ENCODE measurements at places on chromosomes 2 and 18.

DNA sequence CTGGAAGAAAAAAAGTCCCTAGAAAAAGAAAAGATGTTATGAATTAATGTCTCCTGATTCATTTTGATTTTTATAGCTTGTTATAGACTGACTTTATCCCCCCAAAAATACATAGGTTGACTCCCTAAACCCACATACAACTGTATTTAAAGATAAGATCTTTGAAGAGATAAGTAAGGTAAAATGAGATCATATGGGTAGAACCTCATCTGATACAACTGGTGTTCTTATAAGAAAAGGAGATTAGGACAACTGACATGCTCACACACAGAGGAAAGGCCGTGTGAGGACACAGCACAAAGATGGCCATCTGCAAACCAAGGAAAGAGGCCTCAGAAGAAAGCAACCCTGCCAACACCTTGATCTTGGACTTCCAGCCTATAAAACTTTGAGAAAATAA, 117.5 kb downstream of the CD226 start:
- DNase-seq = no peak

GRCh38 chr2:128808462-128809258, 490.0 kb upstream of the HS6ST1 start:
- no peak for DNase-seq

- no peak for DNase-seq
Measured at GRCh38 chr2:183898641-183899040, 699.7 kb upstream of the ZNF804A start.

DNA sequence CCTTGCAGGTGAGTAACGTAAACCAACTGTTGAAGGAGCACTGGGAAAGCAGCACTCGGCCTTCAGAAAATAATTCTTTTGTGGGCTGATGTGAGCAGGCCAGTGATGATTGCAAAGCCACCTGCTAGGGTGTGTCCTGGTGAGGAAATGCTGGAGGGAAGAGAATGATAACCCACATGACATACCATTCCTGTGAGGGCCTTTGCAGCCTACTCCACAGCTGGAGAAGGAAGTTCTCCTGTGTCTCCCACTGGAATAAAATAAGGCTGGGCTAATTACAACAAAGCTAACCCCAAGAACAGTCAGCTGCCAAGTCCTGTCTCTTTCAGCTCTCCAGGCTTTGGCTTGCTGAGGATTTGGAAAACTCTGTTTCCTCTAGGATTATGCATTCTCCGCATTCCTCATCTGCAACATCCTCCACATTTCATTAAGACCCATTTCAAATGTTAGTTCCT, 16.7 kb upstream of the DSG1 start:
- no peak for DNase-seq

DNA sequence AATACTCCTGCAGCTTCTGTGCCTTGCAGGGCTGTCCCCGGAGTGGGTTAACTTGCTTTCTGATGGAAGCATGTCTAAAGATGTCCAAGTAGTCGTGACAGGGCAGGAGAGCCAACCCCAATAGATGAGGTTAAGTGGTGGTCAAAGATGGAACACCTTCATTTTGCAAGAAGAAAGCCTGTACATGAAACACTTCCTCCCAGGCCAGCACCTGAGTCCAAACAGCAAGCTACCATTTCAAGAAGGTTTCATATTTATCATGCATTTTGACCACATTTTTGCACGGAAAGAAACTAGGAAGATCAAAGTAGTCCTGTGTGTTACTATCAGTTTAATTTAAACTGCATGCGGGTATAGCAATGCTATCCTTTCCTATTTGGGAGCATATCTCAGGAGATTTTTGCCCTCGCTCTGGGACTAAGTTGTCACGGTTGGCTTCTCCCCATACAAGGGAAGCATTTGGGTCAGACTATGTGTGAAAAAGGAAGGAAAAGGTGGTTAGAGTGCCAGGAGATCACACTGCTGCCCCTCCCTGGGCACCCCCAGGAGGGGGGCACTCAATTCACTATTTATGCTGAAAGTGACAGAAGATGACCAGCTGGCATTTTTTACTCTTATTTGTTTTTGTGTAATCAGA, 187.6 kb downstream of the ZNF521 start:
- DNase-seq = no peak

GRCh38 chr2:179106342-179106675, 56.4 kb upstream of the CCDC141 start:
- DNase-seq = no peak

- no peak for DNase-seq
Measured at GRCh38 chr2:12861344-12861930, 144.7 kb downstream of the TRIB2 start.
